ENCODE measurements at places on chromosomes 3 and 15.

DNA sequence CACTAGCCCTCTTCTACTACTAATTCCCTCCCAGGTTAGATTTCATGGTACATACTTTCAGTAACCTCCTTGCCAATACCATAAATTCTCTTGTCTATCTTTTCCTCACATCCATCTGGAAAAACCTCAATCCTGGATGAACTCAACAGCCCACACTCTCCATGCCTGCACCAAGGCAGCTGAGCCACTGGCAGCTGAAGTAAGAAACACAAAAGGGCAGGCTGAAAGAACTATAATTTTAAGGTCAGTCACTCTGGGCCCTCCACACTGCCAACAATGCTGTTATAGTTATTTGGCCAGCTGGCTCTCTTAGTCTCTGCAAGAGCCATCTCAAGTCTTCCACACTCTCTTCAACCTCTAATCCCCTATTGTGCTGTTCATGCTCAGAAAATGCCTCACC, 15.1 kb upstream of the TIPARP start:
- DNase-seq, result no peak

- DNase-seq, result no peak
These were observed 768.6 kb upstream of the GOLIM4 start for GRCh38 chr3:168864107-168865021.

- DNase-seq, result no peak
These were observed 13.7 kb downstream of the FAM107A start for GRCh38 chr3:58563386-58564035.

DNA sequence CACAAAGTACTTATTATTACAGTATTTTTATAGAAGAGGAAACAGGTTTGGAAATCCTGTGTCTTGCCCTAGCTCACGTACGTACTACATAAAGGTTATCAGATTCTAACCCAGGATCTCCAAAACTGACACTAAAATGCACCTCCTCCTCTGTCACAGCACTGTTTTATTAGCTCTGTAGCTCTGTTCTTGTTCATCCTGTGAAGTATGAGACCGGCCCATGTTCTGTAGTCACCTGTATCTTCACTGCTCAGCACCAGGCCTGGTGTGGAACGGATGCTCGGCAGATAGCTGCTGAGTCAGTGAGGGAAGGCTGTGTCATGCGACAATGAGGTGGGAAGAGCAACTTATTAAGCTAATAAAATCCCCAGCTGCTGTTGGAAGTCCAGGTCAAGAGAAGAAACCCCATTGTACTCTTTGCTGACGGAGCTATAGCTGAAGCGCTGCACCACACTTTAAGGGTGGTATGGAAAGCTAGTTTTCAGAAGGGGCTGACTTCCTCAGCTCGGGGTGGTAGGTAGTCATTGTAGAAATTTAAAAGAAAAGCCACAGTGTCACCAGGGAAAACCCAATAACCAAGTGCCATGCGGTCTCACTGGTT, 22.8 kb downstream of the BCL2A1 start:
- DNase-seq, result no peak

DNA sequence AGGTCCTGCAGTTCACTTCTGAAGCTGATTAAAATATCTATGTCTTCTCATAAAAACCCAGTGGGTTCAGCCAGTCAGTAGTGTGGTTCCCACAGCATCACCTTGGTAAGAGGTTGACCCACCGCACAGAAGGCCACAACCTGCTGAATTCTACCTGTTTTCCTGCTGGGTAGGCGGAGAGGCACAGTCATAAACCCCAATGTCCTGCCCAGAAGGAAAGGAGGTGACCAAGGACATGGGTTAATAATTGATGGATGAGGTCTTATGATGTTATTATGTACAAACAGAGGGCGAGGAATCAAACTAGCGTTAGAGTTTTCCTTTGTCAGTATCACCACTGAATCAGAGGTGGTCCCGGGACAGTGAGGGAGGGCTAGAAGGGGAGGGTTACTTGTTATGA, 27.8 kb downstream of the CA12 start:
- no peak for DNase-seq

DNA sequence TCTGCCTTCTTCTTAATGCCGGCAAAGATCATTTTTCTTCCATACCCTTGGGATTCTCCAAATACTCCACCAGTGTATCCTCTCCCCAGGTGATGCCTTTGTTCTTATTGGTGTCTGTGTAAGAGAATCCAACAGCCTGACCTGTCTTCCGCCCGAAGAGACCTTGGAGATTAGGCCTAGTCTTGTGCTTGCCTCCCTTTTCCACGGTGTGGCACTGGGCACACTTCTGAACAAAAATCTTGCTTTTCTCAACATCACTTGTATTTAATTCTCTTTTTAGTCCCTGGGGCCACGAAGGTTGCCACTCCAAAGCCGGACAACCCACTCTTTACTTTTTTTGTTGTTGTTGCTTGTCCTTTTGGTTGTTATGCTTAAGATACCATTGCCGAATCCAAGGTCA, 14.0 kb upstream of the EMC3 start:
- DNase-seq, result no peak

All from activated CD8-positive, alpha-beta memory T cell treated with anti-CD3 and anti-CD28 coated beads for 4 hours (primary cell).